ENCODE measurements at places on chromosomes 13 and 19. TPM values are rescaled to one million over a fixed set of nuclear protein-coding genes. Genes with fewer than 3 reads are reported as not detected.

Gene MAP1S
- 51.8 TPM for total RNA-seq

Gene SOX1
- total RNA-seq = not detected

Gene LILRB3
- total RNA-seq = not detected

Gene ZNF610
- 0.64 TPM for total RNA-seq

Gene GIPC3
- total RNA-seq = 0.29 TPM

Gene RPL13A
- 4,441 TPM for total RNA-seq

Gene CNN1
- not detected for total RNA-seq

DNA sequence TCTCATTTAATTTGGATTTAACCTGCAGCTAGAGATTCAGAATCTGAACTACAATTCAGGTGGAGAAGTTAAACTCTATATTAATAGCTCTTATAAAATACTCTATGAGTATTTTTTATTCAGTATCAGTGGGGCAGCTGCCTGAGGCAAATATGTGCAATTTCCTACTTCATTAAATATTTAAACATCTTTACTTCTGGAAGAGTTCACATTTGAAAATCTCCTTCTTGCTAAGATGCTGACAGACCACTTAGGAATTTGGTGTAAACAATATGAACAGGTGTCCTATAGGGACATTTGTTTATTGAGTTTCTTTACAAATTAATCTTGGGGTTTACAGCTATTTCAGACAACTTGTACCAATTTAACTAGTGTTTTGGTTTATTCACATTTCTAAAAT, 20.4 kb downstream of the STARD13 start:
- no peak for DNase-seq

- peak; percentile 48 for DNase-seq
Observed at GRCh38 chr19:3129112-3129511, 6.7 kb upstream of the GNA15 start.

DNA sequence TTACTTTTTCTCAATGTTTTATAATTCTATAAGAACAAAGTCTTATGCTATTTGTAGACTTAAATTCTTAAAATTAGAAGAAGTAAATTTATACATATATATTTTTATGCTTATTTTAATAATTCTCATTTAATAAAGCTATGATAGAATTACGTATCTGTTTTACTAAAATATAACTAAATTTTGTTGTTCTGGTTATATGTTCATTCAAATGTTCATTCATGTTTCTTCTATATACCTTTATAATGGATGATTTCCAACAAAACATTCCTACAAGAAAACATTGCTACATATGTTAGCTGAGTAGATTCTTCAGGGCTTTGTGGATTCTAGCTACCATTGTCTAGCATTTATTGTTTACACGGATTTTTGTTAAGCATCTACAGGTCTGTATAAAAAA, 634.3 kb upstream of the PCDH20 start:
- DNase-seq = no peak

GRCh38 chr19:7507884-7508283, 8.0 kb upstream of the ZNF358 start:
- no peak for DNase-seq

- no peak for DNase-seq
Observed at GRCh38 chr13:80871481-80871880, 530.6 kb upstream of the SPRY2 start.

GRCh38 chr19:8500158-8500557, 2.3 kb downstream of the PRAM1 start:
- DNase-seq = no peak

GRCh38 chr13:34533941-34534340, 408.1 kb upstream of the NBEA start:
- DNase-seq = no peak

- no peak for DNase-seq
Observed at GRCh38 chr13:84570831-84571230, 688.6 kb upstream of the SLITRK1 start.

DNA sequence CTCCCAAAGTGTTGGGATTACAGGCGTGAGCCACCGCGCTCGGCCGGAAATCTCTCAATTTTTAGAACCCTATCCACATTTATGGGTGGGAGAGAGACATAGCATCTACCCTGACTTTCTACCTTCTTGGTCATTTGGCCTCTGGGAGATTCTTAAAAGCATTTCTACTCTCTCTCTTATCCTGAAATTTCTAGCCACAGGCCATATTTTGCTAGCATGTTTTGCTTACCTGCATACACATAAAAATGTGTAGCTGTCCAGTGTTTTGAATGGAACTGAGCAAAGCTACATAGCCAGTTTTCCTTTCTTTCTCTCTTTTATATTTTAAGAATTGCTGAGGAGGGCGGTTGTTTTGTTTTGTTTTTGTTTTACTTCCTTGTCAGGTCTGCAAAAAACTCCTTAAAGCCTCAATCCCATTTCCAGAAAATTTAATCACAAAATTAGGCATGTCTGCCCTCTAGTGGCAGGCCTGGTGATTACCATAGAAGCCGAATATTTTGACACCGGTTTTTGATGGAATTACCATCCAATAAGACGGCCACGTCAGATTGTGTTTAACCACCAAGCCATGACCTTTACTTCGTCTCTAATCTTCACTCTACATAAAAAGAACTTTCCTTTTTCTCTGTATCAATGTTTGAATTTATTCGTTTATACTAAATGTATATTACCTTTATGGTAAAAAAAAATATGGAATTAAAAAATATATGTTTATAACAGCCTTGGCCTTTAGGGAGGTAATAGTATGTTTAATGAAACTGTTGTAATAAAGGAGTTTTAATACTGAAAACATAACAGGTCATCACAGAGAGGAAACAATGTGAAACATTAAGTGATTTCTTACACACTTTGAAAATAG, 34.4 kb upstream of the OXGR1 start:
- DNase-seq = peak; percentile 61

GRCh38 chr19:18002347-18002850, 5.6 kb upstream of the ARRDC2 start:
- DNase-seq = peak; percentile 45

GRCh38 chr13:85441364-85441763, 357.9 kb downstream of the SLITRK6 start:
- DNase-seq = no peak

DNA sequence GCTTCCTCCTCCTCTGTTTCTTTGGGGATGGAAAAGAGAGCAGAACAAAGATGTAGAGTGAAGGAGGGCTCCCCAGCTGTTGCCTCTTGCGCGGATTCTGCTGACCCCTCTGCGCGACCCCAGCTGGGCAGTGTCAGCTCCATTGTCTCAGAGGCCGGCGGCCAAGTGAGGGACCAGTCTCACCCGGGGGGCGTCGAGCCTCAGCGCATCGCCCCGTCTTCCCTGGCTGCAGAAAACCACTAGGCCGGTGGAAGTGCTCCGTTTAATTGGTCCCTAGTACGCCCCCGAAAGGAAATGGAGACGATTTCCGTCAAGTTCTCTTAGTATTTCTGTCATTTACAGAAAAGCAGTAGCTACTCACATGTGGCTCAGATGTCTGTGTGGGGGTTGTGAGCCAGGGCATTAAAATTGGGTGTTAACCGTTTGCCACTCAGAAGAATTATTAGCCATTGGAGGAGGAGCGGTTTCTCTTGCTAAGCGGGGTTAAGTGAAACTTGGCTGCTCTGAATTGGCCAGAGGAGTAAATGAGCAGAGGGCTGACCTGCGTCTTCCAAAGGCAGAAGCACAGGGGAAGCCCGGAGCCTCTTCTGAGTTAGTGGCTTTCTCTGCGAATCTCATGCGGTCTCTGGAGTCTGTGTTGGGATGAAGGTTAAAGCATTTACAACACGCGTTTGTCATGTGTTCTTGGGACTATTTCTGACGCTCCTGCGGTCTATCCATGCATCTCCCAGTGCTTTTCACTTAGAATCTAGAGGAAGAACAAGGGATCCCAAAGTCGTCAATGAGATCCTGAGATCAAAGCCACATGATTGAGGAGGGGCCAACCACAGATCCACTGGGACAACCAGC, 132.8 kb upstream of the MYO16 start:
- DNase-seq = peak; percentile 31

- DNase-seq = no peak
Observed at GRCh38 chr13:46489586-46490023, 63.4 kb upstream of the LRCH1 start.

- peak; percentile 69 for DNase-seq
Observed at GRCh38 chr19:58346961-58347929, 6.0 kb downstream of the A1BG start.

DNA sequence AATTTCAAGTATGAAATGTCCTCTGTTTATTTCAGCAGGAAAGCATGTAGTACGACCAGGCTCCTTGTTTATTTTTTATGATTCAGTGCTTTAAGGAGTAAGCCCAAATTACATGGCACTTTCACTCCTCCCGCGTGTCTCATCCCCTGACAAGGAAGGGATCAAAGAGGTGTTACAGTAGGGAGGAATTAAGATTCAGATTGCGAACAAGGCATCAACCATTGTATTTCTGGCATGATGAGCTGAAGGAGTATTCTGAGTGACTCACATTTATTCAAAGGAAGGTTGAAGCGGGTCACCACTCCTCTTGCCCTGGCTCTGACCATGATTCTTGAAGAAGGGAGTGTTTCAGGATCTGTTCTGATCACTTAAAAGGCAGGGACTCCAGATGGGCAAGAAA, 46.1 kb upstream of the CNMD start:
- no peak for DNase-seq

DNA sequence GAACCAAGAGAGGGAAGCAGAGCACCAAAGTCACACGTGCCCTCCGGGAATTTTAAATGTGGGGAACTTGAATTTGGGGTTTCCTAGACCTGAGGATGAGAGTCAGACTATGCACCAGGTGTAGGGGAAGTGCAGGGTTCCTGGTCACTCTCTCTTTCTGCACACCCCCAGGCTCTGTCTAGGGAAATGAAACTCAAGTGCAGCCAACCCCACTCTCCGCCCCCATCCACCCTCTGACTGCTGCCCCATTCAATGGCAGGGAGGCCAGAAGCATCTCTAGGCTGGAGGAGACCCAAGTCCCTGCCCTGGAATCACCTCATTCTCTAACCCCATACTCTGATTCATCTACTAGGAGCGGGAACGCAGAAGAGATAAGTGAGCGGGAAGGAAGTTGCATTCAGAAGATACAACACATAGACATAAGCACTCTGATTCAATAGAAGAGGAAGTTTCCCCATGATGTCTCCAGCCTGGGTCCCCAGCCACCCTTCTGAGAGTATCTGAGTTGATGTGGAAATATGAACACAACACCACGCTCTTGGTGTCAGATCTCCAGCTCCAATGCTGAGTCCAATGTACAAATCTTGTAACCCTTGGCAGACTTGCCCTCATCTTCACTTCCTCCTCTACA, 4.7 kb upstream of the SIGLEC14 start:
- DNase-seq = no peak

- peak; percentile 18 for DNase-seq
Observed at GRCh38 chr19:42693760-42694350, 46.4 kb downstream of the PSG3 start.

DNA sequence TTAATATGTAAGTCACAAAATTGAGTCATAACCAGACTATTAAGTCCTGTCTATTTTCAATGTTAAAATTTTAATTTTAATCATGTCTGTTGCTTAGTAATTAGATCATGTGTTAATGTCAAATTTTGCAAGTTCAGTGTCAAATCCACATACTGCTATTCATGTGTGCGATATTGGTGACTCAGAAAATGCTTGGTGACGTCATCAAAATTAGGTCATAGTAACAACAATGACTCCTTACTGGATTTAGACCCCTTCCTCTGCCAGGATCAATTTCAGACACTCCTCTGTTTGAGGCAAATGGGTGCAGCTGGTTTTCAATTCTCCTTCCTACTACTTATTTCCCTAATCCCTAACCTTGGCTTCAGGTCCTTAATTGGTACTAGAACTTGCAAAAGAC, 1394.3 kb upstream of the SLC10A2 start:
- DNase-seq = no peak

GRCh38 chr19:54189145-54189734, at the start of gene MBOAT7:
TSS of gene MBOAT7 (minus strand) at chr19:54189580. CDS start at chr19:54188508, 1,072 bp downstream.
- peak; percentile 70 for DNase-seq

- no peak for DNase-seq
Observed at GRCh38 chr13:25151626-25152195, 20.4 kb downstream of the AMER2 start.

DNA sequence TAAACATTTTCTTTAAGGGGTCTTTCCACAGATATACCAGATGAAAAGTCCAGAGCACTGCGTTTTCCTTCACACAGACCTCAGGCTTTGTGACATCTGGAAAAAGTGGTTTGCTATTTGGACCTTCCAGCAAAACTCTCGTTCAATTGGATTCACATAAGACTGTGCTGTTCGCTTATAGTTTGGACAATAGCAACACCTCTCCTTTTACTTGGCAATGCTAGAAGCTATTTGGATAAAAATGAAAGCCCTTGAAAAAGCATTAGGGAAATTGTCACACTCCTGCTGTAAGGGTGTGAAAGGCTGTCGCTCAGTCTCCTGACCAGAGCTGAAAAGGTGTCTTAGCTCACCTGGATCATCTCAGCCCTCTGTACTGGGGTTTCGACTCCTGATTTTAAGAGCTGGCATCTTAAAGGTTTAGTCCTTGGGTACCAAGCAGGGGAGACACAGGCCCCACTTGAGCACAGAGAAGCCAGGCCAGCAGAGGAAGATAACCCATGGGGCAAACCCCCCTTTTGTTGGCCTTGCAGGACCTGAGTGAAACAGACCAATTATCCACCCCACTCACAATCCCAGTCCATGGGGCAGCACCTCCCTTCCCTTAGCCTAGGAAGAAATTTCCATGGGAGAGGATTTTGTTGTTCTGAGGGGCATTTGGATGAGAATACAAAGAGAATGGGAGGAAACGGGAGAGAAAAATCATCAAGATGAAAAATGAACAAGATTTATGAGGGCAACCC, 257.6 kb downstream of the DLEU7 start:
- no peak for DNase-seq
